ENCODE measurements at places on chromosomes 3 and 15. TPM values are rescaled to one million over a fixed set of nuclear protein-coding genes. Genes with fewer than 3 reads are reported as not detected.

ZBTB47 gene
- 9.3 TPM for total RNA-seq

- no peak for DNase-seq
Observed at GRCh38 chr15:99965376-99965775, 232.1 kb upstream of the LYSMD4 start.

DNA sequence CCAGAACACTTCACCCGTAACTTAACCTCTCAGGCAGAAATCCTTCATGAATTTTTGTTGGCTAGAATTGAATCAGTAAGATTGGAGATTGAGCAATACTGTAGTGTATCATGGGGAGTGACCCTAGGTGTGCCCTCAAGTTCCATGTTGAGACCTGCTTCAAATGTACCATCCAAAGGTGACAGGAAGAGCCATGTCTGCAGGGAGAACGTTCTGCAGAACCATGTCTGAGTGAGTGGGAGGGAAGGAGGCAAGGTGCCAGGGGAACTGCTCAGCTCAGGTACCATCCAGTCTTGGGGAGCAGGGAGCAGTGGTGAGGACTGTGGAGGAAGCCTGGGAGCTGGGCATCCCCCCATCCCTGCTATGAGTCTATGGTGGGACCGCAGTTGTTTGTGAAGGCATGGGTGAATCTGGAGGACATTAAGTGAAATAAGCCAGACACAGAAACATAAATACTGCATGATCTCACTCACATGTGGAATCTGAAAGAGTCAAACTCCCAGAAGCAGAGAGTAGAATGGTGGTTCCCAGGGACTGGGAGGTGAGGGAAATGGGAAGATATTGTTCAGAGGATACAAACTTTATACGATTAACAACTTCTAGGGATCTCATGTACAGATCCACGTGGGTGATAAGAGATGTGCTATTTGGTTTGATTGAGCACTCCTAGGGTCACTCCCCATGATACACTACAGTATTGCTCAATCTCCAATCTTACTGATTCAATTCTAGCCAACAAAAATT, 23.3 kb downstream of the CFAP161 start:
- DNase-seq = no peak

DNA sequence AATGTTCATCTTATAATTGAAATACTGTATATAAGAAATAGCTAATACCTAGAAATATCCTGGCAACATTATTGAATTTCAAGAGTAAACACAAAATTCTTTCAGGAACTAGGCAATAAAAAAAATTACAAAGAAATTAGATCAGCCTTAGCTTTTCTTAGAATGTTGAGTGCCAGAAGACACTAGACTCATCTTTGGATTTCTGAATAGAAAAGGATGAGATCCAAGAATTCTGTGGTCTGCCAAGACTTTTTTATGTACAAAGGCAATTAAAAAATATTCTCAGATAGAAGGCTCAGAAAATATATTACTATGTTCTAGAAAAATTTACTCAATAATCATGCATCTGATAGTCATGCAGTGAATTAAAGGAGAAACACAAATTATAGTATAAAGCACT, 294.5 kb upstream of the CDIN1 start:
- no peak for DNase-seq

GRCh38 chr3:133442518-133442917, 42.7 kb downstream of the BFSP2 start:
- DNase-seq = no peak

DNA sequence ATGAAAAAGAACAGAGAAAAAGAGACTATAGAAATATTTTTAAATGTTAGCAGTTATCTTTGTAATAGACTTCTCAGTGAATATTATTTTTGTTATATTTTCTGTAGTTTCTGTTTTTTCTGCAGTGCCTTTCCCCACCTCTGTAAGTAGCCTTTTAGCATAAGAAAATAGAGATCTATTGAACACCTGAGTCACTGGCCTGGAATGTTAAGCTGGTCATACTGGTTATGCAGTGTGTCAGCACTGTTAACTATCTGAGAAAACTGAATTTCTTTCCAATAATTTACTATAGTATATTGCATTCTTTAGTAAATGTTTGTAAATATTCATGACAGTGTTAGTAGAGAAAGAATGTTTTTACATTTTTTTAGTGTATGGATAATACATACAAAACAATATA, 79.8 kb downstream of the NECTIN3 start:
- peak; percentile 76 for DNase-seq

- DNase-seq = no peak
Observed at GRCh38 chr3:61771976-61772375, 210.6 kb downstream of the PTPRG start.

- no peak for DNase-seq
Observed at GRCh38 chr3:9808345-9809037, 1.6 kb upstream of the TTLL3 start.

DNA sequence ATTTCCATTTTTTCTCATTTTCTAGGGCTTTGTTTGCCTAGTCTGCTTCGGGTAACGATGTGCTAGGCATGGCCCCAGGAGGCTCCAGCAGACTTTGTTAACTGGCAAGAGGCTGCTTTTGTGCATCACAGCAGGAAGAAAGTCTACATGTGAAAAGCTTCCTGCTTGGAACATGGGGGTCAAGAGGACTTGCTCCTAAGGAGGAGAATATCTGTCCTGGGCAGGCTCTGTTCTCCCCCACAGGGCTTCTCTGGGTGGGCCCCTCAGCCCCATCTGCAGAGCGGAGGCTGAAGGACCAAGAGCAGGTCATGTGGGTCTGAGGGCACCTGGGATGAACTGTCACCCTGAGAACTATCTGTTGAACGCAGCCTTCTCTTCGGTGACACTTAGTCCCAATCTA, 94.7 kb downstream of the CCNL1 start:
- no peak for DNase-seq

GRCh38 chr15:66936109-66936860, 129.1 kb upstream of the SMAD3 start:
- DNase-seq = no peak

GRCh38 chr3:46906471-46907058, 29.0 kb downstream of the PTH1R start:
- no peak for DNase-seq

DNA sequence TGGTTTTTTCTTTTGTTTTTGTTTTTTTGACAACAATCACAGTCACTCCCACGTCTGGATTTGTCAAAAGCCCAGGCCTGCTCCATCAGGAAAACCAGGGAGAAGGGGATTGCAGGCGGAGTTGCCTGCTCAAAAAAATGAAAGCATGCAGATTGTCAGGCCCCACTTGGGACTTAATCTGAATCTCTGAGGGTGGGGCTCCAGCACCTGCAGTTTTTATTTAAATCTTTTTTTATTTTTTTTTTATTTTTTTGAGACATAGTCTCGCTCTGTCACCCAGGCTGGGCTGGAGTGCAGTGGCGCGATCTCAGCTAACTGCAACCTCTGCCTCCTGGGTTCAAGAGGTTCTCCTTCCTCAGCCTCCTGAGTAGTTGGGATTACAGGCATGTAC, 140.9 kb downstream of the FOXP1 start:
- DNase-seq = no peak

- no peak for DNase-seq
Observed at GRCh38 chr3:196654006-196654734, 14.7 kb downstream of the NRROS start.

DNA sequence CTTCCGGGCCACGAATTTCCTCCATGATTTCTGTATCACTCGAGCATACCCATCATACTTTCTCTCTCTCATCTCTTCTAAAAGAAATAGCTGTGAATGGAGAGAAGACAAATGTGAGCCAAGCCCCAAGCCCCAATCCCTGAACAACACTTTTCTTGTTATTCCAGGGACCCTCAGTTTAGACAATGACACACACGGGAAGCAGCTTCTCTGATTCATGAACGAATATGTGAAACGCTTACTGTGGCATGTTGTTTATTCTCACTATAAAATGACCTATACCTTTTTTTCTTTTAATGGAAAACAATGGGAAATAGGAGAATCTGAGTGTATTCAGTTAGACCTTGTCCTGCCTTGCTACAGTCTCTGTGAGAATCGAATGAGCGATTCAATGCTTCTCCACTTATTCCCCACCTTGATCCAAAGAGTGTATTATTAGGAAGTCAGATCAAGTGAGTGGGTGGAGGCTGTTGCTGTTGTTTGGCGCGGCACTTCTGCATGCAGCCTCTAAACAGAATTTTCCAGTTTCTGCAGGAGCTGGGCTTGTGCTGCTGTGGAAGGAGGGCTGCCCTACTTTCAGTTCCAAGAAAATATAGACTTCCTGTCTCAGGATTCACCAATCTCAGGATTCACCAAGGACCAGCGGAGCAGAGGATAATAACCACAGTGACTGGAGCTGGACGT, 32.4 kb upstream of the LDHAL6B start:
- no peak for DNase-seq

GRCh38 chr15:68518785-68519430, 59.9 kb upstream of the CORO2B start:
- DNase-seq = no peak

- DNase-seq = no peak
Observed at GRCh38 chr3:44392489-44392888, 53.9 kb downstream of the TCAIM start.

- DNase-seq = no peak
Observed at GRCh38 chr3:14489641-14490040, 50.5 kb downstream of the GRIP2 start.

- no peak for DNase-seq
Observed at GRCh38 chr15:100108846-100109245, 232.9 kb downstream of the ADAMTS17 start.

DNA sequence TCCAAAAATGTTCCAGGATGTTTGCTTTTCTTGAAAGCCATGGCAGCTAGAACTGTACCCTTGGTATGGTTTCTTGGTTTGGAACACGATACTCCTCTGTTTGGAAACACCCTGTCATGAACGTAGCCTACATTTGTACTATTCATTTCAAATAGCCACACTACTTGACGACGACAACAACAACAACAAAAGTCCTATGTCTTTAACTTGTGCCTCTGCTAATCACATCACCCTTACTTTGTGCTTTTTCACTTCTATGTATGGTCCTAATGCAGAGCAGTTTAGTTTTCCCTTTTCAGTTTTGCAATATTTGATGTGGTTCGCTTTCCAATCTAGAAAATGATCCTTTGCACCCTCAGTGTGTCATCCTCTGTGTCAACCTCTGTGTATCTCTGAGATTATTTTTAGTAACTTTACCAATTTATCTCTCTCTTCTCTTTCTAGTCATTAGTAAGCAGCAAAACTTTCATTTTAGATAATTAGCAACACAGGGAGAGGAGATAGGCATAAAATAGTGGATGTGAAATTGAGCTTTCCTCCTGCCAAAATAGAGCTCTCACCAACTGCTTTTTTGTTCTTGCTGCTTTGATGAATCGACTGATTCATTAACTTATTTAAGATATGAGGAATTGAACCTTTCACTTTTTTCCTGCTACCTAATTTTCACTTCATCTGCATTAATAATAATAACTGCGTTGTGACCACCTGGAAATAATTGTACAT, 44.1 kb upstream of the TP63 start:
- no peak for DNase-seq

ACVR2B gene
- total RNA-seq = 14.7 TPM

SKOR1 gene
- total RNA-seq = not detected

DNA sequence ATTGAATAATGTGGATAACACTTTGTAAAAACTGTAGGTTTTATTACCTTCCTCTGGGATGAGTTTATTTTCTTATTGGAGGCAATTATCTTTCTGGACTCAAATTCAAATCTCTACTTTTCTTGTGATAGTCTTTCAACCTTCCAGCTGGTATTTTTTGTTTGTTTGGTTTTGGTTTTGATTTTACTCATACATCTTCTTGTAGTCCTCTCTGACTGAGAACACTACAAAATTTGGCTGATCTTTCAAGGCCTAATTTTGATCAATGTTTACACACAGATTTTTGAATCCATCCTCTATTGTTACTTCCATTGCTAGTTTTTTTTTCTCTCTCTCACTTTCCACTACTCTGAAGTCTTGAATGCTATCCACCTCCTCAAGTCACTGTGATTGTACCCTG, 303.8 kb upstream of the NECTIN3 start:
- no peak for DNase-seq

HTR3E gene
- not detected for total RNA-seq

GOLGA6A gene
- 0.31 TPM for total RNA-seq

GRCh38 chr3:139430493-139430892, 41.0 kb upstream of the COPB2 start:
- DNase-seq = no peak

- peak; percentile 27 for DNase-seq
Observed at GRCh38 chr3:127800508-127800907, 21.8 kb downstream of the MGLL start.

DNA sequence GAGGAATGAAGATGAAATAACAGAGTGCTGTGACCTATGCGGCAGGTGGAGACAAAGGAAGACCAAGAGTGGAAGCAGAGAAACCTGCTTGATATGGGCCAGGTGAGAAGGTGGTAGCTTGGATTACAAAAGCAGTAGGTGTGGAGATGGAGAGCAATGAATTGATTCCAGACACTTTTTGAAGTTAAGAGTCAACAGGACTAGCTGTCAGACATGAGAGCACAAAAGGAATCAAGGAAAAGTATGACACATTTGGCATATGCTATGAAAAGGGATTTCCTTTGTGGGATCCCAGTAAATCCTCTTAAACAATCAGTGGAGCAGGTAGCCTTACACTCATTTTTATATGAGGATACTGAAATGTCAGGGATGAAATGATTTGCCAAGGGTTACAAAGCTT, 160.5 kb downstream of the GREM1 start:
- no peak for DNase-seq

ECE2 gene
- total RNA-seq = not detected

GPR27 gene
- total RNA-seq = 2.0 TPM

CHD2 gene
- 90.0 TPM for total RNA-seq

- DNase-seq = no peak
Observed at GRCh38 chr3:40858364-40859115, 333.8 kb downstream of the ZNF621 start.

GRCh38 chr3:115903843-115904242, 280.5 kb downstream of the GAP43 start:
- peak; percentile 17 for DNase-seq

GRCh38 chr3:138890555-138891187, 55.9 kb upstream of the PIK3CB start:
- no peak for DNase-seq

GRCh38 chr3:96300743-96301142, 513.7 kb upstream of the EPHA6 start:
- no peak for DNase-seq

SLC22A14 gene
- total RNA-seq = 0.45 TPM

GRCh38 chr3:175957427-175957826, 1098.3 kb downstream of the NAALADL2 start:
- DNase-seq = no peak

GRCh38 chr15:74988007-74988800, 7.2 kb upstream of the SCAMP5 start:
- DNase-seq = no peak

CCR9 gene
- not detected for total RNA-seq
